Breast epithelium (tissue), 4 donors: ENCODE measurements at places on chromosomes 6 and 20. TPM values are rescaled to one million over a fixed set of nuclear protein-coding genes. Genes with fewer than 3 reads are reported as not detected.

- H3K4me3 ChIP-seq, result no peak overlapping the region
- H3K36me3 ChIP-seq, result no peaks in the 10 kb centered on the region
- DNase-seq, result no peak
Measured at GRCh38 chr20:48669946-48670605, 157.7 kb downstream of the PREX1 start.

DNA sequence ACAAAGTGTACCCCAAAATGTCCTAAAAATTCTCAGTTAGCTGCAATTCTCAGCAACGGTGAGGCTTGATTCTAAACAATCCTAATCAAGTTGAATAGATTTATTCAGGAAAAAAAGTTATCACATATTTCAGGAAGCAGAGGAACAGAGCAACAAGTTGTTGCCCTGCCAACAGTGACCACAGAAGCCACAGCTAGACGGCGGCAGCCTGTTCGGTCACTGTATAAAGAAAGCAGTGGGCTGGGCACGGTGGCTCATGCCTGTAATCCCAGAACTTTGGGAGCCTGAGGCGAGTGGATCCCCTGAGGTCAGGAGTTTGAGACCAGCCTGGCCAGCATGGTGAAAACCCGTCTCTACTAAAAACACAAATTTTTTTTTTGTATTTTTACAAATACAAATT is 171.2 kb upstream of the BMP5 start:
- no peak overlapping the region for H3K27ac ChIP-seq
- no peaks in the 10 kb centered on the region for H3K36me3 ChIP-seq
- DNase-seq, result peak; percentile 74
- H3K27me3 ChIP-seq, result no peaks in the 10 kb centered on the region
- no peak overlapping the region for H3K4me3 ChIP-seq

- no peak overlapping the region for H3K27ac ChIP-seq
Measured at GRCh38 chr20:61056627-61057442, 195.2 kb upstream of the CDH4 start.

GRCh38 chr20:17556837-17557674 is 12.8 kb upstream of the DSTN start:
- no peaks in the 10 kb centered on the region for H3K27me3 ChIP-seq
- no peaks in the 10 kb centered on the region for H3K36me3 ChIP-seq
- peak; percentile 93 for DNase-seq
- peaks cover 13% of the 10 kb centered on the region for H3K4me1 ChIP-seq
- H3K27ac ChIP-seq, result peak overlapping the region; percentile 92
- peak overlapping the region; percentile 10 for H3K4me3 ChIP-seq

GRCh38 chr6:116575227-116575626 is 3.9 kb downstream of the RWDD1 start:
- no peaks in the 10 kb centered on the region for H3K36me3 ChIP-seq
- H3K4me1 ChIP-seq, result peaks cover 9% of the 10 kb centered on the region
- H3K4me3 ChIP-seq, result no peak overlapping the region
- H3K27ac ChIP-seq, result no peak overlapping the region

DNA sequence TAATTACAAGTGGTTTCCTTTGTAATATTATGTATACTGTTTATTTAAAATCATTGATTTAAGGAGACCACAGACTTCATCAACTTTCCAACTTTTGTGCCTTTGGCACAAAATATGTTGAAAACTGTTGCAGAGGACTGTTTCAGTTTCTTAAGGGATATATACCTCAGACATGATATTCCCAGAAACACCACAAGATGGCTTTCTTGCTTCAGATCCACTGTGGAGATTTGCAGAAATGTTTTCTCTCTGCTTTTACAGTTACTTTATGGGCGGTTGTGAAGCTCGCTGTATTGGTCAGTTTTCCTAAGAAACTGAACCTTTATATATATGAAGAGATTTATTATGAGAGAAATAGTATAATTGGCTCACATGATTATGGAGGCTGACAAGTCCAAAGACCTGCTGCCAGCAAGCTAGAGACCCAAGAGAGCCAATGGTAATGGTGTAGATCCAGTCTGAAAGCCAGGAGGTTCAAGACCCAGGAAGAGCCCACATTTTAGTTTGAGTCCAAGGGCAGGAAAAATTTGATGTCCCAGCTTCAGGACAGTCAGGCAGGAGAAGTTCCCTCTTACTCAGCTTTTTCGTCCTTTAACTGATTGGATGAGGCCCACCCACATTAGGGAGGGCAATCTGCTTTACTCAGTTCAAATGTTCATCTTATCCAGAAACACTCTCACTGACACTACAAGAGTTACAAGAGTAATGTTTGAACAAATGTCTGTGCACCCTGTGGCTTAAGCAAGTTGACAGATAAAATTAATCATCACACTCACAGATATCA is 12.8 kb downstream of the ME1 start:
- DNase-seq, result no peak
- no peaks in the 10 kb centered on the region for H3K27me3 ChIP-seq
- H3K4me3 ChIP-seq, result no peak overlapping the region
- H3K27ac ChIP-seq, result no peak overlapping the region
- H3K36me3 ChIP-seq, result no peaks in the 10 kb centered on the region
- H3K4me1 ChIP-seq, result no peaks in the 10 kb centered on the region

- H3K36me3 ChIP-seq, result no peaks in the 10 kb centered on the region
- peak overlapping the region; percentile 13 for H3K27ac ChIP-seq
- peaks cover 8% of the 10 kb centered on the region for H3K4me1 ChIP-seq
- H3K27me3 ChIP-seq, result no peaks in the 10 kb centered on the region
Measured at GRCh38 chr20:50196248-50196647, 5.6 kb downstream of the CEBPB start.

- no peak for DNase-seq
- H3K27me3 ChIP-seq, result no peaks in the 10 kb centered on the region
- H3K36me3 ChIP-seq, result no peaks in the 10 kb centered on the region
- H3K27ac ChIP-seq, result no peak overlapping the region
- no peak overlapping the region for H3K4me3 ChIP-seq
Measured at GRCh38 chr6:168785720-168786511, 344.9 kb downstream of the SMOC2 start.

CLPSL1 gene
- total RNA-seq, result 1.3 TPM

WFDC2 gene
- not detected for total RNA-seq

RHAG gene
- total RNA-seq, result not detected

FABP7 gene
- 3.6 TPM for total RNA-seq

CLIC5 gene
- total RNA-seq, result 3.4 TPM

GLP1R gene
- total RNA-seq, result not detected

TXLNB gene
- total RNA-seq, result 2.5 TPM

DDX43 gene
- 1.5 TPM for total RNA-seq

DLL1 gene
- 12.3 TPM for total RNA-seq

RIMS1 gene
- total RNA-seq, result 4.0 TPM
